ENCODE measurements at places on chromosomes 5 and 9.

- no peak for DNase-seq
These were observed 50.9 kb downstream of the KCNIP1 start for GRCh38 chr5:170554521-170555267.

DNA sequence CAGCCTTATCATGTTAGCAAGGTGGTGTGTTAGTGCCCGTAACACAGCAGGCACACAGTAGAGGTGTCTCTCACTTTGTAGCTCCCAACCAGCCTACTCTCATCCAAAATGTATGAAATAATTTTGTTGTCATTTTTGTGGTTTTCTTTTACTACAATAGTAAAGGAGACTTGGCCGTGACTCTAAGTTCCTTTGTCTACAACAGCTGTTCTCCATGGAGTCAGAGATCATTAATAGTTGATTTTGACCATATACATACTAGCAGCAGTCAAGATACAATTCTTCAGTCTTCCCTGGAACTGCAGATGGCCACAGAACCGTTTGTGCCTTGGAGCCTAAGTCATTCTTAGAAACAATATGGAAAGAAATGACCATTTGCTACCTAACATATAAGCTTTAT is 567.1 kb downstream of the TLR4 start:
- no peak for DNase-seq

GRCh38 chr5:98938464-98938863 is 9.7 kb upstream of the CHD1 start:
- DNase-seq: no peak

- DNase-seq: no peak
These were observed 222.5 kb downstream of the CHSY3 start for GRCh38 chr5:130126746-130127145.

DNA sequence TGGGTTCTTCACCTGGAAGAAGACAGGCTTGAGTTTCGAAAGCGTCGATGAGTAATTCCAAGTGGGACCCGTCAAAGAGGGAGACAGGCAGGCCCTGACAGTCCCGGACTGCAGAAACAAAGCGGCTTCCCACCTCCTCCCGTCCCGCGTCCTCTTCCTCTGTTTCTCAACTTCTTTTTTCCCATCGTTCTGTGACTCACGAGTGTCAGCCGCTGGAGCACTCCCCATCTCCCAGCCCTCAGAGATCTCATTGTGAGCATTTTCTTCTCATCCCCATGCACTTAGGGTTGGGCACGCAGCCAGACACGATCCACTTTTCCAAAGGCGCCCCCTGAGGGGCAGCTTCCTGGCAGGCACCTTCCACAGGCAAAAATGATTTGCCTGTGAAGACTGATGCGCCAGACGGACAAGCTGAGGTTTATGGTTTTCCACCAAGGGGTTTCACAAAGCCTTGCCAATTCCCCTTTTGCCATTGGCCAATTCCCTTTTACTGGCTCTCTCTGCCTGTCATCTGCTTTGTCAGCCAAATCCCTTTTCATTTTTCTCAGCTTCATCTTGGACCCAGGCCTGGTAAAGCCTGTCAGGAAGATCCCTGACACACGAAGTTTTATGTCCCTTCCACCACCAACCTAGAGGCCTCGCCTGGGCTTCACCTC is 86.5 kb upstream of the ANKRD55 start:
- no peak for DNase-seq

DNA sequence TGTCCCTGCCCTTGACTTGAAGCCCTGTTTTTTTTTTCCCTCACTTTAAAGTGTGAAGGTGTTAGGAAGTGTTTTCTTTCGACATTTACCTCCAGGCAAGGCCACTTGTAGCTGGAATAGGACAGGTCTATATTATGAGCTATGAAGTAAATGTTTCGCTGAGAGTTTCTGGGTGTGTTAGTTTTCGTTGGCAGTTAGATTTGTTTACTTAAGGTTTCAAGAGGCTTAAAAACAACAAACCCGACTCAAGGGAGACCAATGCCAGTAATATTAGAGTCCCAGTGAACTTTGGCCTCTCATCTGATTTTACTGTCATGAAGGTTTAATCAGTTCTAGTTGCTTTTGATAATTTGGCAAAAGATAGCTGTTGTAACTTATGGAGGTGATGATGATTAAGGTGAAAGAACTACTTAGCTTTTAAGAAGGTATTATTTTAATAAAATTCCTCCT is 25.2 kb downstream of the OCLN start:
- DNase-seq: no peak

- DNase-seq: no peak
These were observed 16.2 kb downstream of the LHX6 start for GRCh38 chr9:122212473-122213004.

All from GM12892 (cell line).